ENCODE measurements at places on chromosomes 3 and 15.

DNA sequence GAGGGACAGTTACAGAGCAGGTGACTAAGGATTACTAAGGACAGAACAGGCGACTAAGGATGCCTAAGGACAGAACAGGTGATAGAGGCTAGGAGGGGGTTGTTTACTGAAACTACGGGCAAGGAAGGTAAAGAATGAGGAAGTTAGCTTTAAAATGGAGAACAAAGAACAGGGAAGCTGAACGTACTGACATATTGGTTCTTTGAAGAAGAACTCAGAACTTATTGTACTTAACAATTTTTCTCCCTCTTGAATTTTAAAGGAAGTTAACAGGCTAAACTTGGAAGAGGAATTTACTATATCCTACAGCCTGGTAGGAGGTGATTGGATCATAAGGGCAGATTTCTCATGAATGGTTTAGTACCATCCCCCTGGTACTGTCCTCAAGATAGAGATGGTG, 290.2 kb downstream of the SHQ1 start:
- no peak for DNase-seq

GRCh38 chr3:195597848-195598247, 14.1 kb upstream of the APOD start:
- DNase-seq, result no peak

GRCh38 chr3:70989174-70989573, 594.4 kb downstream of the FOXP1 start:
- DNase-seq, result no peak

DNA sequence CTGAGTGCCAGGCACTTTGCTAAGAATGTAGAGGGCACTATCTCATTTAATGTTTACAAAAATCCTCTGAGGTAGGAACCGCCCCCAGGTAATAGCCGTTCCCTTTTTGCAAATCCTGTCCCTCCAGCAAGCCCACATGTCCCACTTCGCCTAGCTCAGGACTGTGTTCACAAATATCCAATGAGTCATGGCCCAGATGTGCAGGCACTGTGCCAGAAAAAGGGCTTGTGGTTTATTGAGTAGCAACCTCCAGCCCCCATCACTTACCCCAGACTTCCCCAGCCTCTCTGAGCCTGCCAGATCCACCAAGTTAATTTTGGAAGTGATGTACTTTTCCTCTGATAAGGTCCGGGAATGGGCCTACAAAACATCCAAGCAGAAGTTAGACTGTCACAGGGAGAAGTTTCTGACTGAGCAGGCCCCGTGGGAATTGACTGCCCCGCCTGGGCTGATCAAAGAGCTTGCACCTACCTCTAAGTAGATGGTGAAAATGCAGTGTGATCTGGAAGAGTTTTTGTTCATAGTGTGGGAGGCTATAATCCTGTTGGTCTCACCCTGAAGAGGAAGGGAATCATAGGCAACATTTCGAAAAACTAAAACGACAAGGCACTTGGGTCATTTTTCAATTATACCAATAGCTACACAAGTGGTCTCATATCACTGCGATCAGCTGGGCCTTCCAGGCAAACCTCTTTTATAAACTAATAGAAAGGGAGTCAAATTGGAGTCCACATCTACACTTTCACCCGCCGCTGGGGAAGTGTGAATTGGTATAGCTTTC, 15.7 kb downstream of the KIF9 start:
- DNase-seq, result no peak

GRCh38 chr3:40620151-40620550, 95.4 kb downstream of the ZNF621 start:
- no peak for DNase-seq

- DNase-seq, result no peak
Observed at GRCh38 chr15:91255670-91256192, 155.7 kb downstream of the SV2B start.

- DNase-seq, result no peak
Observed at GRCh38 chr3:51727500-51727899, 20.6 kb downstream of the GRM2 start.

DNA sequence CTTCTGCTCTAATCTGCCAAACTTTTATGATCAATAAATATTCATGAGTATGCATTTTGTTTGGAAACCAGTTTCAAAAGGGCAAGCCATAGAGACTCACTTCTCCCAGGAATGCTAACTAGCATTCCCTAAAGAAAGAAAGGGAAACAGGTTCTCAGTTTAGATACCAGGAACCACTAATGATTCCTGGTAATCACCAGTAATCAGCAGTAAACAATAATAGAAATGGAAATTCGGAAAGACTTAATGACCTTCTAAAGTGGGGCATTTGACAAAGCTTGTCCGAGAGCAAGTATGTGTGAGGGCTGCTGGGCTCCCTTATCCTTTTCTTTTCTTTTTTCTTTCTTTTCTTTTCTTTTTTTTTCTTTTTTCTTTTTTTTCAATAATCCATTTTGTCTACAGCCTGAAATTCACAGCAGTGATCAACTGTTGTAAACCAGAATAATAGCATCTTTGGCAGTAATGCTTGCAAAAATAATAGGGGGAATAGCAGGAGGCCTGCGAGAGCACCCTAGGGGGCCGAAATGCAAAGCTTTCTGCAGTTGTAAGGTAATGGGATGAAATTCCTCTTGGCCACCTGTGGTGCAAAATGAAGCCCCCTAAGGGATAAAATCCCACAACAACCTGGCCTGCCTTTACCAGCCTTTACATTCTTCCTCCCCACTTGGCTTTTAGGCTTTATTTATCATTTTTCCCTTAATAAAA, 253.2 kb downstream of the ZPLD1 start:
- no peak for DNase-seq

DNA sequence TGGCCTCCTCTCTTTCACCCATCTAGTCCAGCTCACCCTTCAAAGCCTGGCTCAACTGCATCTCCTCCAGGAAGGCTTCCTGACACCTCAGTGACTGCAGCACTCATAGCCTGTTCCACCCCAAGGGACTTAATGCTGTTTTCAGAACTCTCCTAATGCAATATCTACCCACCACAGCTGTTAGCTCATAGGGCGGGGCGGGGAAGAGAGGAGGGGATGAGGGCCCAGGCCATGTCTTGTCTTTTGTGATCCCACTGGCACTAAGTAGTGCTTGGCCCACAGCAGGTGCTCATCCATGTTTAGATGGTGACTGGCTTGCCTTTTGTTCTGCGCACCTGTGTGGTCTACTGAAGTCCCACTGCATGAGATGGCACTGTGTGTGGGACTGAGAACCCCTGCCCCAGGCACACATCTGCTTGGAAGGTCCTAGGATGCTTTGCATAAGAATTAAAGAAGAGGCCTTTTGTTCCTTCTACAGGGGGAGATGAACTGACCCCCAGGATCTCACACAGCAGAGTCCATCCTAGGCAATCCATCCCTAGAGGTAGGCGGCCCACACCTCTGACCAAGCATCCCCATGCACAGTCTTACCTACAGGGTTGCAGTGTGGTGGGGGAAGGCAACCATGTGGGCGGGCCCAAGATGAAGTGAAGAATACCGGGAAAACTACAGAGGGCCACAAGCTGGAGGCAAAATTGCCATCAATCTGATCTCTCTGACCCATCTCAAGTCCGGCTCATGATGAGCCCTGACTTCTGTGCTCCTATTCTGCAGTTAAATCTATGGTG, 23.0 kb downstream of the SLC12A8 start:
- no peak for DNase-seq

- DNase-seq, result no peak
Observed at GRCh38 chr3:110383356-110383755, 688.3 kb upstream of the NECTIN3 start.

DNA sequence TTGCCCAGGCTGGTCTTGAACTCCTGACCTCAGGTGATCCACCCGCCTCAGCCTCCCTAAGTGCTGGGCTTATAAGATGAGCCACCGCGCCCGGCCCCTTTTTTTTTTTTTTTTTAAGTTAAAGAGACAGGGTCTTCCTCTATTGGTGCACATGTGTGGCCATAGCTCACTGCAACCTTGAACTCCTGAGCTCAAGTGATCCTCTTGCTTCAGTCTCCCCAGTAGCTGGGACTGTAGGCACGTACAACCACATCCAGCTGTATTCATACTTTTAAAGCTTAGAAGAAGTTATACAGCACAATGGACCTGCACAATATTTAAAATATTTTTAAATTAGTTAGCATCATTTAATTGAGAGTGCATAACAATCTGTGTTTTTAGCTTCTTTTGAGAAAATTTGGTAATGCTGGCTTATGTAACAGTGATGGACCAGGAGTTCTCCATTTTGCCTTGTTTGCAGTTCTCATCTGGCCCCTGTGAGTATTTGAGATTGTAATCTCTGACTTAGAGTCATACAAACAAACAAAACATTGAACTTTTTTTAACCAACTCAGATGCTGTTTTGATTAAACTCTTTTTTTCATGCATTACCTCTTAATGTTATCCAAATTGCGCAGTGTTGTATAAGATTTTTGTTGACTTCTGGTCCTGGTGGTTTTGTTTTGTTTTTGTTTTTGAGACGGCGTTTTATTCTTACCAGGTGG, 33.0 kb downstream of the CHD2 start:
- DNase-seq, result no peak

GRCh38 chr3:46906471-46907058, 29.0 kb downstream of the PTH1R start:
- no peak for DNase-seq

- no peak for DNase-seq
Observed at GRCh38 chr15:85748729-85749128, 46.0 kb downstream of the KLHL25 start.

- DNase-seq, result no peak
Observed at GRCh38 chr15:50210462-50211157, 28.6 kb downstream of the SLC27A2 start.

- no peak for DNase-seq
Observed at GRCh38 chr15:66777054-66777453, 75.0 kb downstream of the SMAD6 start.

GRCh38 chr15:92449476-92449875, 55.8 kb downstream of the ST8SIA2 start:
- no peak for DNase-seq

- no peak for DNase-seq
Observed at GRCh38 chr3:13518516-13518953, 30.4 kb upstream of the FBLN2 start.

- no peak for DNase-seq
Observed at GRCh38 chr3:107992976-107993684, 97.7 kb downstream of the CD47 start.

GRCh38 chr3:51145811-51146585, 239.1 kb upstream of the MANF start:
- DNase-seq, result no peak

DNA sequence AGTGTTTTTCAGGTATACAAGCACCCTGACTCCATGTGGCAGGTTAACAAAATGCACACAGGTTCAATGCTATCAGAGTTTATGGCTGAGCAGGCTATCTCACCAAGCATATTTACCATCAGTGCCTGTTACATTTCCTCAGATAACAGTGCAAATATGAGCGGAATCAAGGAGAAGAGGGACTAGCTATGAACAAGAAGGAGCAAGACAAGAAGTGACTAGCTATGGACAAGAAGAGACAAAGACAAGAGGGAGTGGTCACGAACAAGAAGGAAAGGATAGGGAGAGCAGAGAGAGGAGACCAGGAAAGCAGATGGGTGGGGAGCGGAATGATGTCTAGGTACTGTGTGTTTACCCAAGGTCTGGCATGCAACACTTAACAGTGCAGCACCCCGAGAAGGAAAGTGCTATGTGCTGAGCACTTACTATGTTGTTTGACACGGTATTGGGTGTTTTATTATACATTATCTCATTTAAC, 8.6 kb downstream of the ILDR1 start:
- no peak for DNase-seq

GRCh38 chr3:113231827-113232253, 20.5 kb downstream of the BOC start:
- DNase-seq, result peak; percentile 77

GRCh38 chr3:134918441-134918840, 123.4 kb downstream of the EPHB1 start:
- no peak for DNase-seq

- no peak for DNase-seq
Observed at GRCh38 chr3:120227710-120228347, 57.2 kb downstream of the GPR156 start.

DNA sequence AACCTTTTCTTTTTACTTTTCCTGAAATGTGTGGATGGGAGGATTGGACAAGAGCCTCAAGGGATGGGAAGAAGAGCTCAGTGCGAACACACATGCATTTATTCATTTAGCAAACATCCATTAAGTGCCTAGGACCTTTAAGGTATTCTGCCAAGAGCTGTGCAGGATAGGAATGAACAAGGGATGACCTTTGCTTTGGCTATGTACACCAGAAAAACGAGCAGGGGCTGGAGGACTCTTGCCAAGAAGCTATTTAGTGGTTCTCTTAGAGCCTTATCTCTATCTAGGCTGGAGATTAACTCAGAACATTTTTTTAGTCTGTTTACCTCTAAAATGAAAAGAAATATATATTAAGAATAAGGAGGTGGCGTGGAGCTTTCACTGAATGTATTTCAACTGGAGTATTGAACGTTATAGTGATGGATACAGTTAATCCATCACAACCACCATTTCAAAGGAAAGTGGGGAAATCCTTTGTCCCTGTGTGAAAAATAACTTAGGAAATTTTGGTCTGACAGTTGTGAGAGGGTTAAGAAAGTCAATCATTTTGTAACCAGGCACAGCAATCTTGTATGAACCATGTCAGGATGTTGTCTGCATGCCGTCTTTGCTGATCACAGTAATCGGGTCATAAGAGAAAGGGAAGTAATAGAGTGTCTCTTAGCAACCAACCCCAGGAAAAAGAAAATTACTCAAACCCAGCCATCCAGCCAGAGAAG, 279.0 kb downstream of the LPP start:
- no peak for DNase-seq

GRCh38 chr3:195666-196065, 897 bp upstream of the CHL1 start:
- no peak for DNase-seq

DNA sequence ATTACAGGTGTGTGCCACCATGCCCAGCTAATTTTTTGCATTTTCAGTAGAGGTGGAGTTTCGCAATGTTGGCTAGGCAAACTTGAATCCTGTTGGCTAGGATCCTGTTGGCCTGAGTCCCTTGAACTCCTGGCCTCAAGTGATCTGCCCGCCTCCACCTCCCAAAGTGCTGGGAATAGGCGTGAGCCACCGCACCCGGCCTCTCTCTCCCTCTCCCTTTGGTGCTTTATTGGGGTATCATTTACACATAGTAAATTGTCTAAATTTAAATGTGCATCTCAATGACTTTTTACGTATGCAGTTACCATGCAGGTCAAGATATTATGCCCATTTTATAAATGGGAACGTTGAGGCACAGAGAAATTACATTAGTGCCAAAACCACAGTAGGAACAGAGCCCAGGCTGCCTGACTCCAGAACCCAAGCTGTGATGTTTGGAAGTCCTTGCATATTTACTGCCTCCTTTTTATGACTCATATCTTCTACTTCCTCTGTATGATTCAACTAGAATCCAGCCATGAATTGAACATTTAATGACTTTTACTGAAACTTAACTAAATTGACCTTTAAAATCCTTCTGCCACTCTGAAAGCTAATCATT, 34.0 kb upstream of the RPP14 start:
- DNase-seq, result no peak

- no peak for DNase-seq
Observed at GRCh38 chr15:29784413-29784812, 37.9 kb downstream of the TJP1 start.

- no peak for DNase-seq
Observed at GRCh38 chr3:11996480-11996879, 7.7 kb upstream of the SYN2 start.

Measured in kidney (tissue), 22 donors.